NCI-H1436 (cell line): ENCODE measurements at places on chromosomes 16 and 17.

GRCh38 chr16:80299416-80299815 lies 241.4 kb upstream of the DYNLRB2 start:
- DNase-seq: no peak

- no peak for DNase-seq
Observed at GRCh38 chr17:74231928-74232907, 18.8 kb downstream of the TTYH2 start.

GRCh38 chr16:18936727-18937340 lies 10.6 kb upstream of the SMG1 start:
- no peak for DNase-seq

DNA sequence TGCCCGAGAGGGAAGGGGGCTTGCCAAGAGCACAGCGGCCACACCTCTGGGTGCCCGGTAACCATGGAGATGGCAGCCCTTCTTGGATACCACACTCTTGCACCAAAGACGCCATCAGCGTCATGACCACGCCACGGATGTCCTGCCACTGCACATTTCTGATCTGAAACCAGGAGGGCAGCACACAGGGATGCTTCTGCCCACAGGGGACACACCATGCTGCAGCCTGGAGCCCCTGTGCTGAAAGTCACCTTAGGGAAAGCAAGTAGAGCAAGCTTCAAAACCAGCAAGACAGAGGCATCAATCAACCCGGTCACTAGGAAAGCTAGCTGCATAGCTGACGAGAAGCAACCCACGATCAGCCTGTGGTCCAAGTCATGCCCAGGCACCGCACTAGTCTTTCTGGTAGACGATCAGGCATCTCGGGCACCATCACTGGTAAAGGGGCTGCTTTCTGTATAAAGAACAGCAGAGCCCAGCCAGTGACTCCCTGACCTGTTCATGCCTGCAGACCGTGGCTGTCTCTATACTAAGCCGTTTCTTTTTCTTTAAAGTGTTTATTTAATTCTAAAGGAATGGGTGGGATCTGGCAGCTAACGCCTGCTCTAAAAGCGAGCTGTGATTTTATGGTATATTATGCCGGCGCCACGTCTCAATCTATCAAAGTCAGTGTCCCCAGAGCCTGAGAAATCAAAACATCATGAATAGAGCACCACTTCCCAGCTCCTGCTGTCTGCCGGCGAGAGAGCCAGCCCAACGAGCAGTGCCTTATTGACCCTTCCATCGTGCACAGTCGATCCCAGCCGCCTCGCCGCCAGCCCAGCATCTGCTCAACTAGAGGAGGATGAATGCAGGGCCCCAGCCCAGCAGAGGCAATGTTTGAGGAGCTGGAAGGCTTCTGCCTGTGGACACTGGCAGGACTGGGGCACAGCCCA lies 244.7 kb downstream of the RBFOX3 start:
- DNase-seq: no peak

- DNase-seq: no peak
Observed at GRCh38 chr17:4711661-4712181, 1.3 kb downstream of the ARRB2 start.

- DNase-seq: peak; percentile 34
Observed at GRCh38 chr17:35460354-35460851, 11.8 kb upstream of the SLFN13 start.

DNA sequence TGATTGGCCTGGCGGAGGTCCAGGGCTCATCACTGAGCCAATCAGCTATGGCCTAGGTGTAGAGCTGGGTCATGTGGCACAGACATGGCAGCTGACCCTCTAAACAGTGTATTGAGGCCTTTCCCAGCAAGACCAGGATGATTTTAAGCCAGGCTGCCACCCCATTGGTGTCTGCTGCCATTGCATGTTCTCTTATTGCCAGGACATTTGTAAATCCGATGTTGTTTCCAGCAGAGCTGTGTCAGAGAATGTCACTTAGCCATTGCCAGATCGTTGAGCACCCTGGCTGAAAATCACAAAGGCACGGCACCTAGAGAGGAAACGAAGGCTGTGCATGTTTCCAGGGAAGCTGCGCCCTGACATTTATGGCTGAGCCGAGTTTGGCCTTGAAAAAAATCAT lies 33.4 kb downstream of the RBFOX1 start:
- DNase-seq: no peak

DNA sequence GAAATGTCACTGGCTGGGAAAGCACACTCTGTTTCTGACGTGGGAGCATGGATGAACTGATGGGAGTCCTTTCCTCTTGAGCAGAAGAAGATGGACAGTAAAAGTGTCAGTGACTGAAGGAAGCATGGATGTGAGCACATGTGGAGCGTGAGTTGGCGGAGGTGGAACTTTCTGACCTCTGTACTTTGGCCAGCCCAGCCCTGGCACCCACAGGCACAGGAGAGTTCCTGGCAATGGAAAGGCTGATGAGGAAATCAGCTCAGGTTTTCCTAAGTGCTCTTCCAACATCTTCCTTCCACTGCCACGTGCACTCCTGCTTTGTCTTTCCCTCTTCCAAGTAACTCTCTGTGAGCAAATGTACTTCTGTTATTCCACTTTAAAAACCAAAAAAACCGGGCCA lies 276.8 kb downstream of the NTN1 start:
- DNase-seq: no peak

GRCh38 chr17:39925282-39926134 lies 1.9 kb downstream of the ORMDL3 start:
- peak; percentile 79 for DNase-seq

DNA sequence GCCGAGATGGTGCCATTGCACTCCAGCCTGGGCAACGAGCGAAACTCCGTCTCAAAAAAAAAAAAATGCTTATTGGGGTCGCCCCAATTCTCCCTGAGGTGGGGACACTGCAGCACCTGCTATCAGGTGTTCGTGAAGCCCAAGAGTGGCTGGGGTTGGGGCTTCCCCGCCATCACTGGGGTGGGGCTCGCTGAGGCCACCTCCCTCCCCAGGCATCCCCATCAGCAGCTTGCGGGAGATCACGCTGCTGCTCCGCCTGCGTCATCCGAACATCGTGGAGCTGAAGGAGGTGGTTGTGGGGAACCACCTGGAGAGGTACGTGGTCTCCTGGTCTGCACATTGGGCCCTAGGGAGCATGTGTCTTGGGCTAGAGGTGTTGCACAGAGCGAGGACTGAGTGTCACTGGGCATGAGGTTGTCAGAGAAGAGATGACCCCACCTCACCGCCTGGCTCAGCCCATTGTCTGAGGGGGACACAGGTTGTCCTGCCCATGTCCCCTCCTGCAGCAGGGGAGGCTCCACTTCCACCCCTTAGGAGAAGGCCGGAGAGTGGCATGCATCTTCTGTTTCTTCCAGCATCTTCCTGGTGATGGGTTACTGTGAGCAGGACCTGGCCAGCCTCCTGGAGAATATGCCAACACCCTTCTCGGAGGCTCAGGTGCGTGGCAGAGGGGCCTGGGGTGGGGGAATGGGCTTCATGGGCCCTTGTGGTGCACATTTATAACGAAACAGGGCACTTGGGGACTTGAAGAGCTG lies 4.9 kb downstream of the CDK10 start:
- DNase-seq: no peak

- no peak for DNase-seq
Observed at GRCh38 chr16:85042167-85042526, 14.6 kb downstream of the KIAA0513 start.

GRCh38 chr17:13784434-13785095 lies 182.8 kb upstream of the HS3ST3A1 start:
- DNase-seq: no peak

GRCh38 chr17:9072696-9073339 lies 51.5 kb downstream of the NTN1 start:
- no peak for DNase-seq

- DNase-seq: no peak
Observed at GRCh38 chr17:39679521-39680192, 8.2 kb downstream of the PGAP3 start.

GRCh38 chr16:49704586-49705155 lies 151.2 kb downstream of the ZNF423 start:
- no peak for DNase-seq

GRCh38 chr17:74176546-74177001 lies 26.9 kb upstream of the RPL38 start:
- DNase-seq: peak; percentile 90

DNA sequence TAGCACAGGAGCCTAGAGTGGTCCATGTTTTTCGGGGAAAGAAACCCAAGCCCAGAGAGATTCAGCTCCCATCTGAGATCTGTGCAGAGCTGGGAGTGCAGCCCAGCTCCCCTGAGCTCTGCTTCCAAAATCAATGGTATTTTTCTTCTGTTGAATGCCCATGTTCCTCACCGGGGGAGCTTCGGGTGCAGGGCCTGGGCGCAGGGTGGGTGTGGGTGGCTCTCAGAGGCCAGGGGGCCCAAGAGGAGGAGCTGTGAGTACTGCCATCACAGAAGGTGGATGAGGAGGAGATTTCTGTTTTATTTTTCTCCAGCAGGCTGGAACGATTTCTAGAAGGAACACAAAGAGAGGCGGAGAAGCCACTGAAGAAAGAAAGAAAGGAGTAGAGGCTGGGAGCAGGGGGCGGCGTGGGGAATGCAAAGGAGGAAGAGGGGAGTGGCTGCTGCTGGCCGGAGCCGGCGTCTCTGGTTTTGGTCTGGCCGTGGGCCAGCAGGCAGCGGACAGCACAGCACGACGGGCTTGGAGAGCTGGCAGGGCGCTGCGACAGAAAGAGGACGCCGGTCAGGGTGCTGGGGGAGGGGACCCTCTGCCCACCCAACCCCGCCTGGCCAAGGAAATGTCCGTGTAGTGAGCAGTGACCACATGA lies 76.2 kb upstream of the KSR1 start:
- no peak for DNase-seq

- DNase-seq: no peak
Observed at GRCh38 chr16:69402439-69402838, 16.6 kb upstream of the TERF2 start.

DNA sequence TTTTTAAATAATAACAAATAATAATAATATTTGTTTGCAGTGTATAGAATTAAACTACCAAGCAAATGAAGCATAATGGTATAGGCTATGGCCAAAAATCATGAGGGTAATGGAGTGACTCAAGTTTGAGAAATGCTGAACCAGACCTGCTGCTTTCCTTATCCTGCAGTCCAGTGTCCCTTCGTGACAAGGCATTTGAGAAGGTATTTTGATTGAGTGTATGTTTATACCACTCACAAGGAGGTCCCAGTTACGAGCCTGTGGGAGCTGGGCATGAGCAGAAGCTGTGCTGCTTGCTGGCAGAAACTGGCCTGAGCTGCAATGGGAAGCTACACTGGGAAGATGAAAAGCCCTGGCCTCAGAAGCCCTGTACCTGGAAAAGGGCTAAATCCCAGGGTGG lies 50.3 kb downstream of the GNAO1 start:
- DNase-seq: no peak

GRCh38 chr17:57930239-57930638 lies 25.0 kb downstream of the CUEDC1 start:
- no peak for DNase-seq

DNA sequence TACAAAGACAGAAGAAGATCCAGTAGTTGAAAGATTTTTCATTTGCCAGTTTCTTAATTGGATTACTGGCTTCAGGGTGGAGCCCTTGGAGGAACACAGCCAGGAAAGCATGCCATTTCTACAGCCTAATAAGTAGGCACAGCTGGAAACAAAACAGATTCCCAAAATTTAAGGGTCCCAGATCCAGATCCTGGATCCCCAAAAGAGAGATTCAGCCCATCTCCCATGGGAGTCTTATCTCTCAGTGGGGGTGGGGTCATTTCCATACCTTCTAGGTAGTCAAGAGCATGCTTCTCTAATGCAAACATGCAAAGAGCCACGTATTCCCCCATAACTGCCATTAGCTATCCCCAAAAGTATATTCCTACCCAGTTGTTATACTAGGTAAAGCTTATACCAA lies 49.9 kb downstream of the SCPEP1 start:
- DNase-seq: no peak

DNA sequence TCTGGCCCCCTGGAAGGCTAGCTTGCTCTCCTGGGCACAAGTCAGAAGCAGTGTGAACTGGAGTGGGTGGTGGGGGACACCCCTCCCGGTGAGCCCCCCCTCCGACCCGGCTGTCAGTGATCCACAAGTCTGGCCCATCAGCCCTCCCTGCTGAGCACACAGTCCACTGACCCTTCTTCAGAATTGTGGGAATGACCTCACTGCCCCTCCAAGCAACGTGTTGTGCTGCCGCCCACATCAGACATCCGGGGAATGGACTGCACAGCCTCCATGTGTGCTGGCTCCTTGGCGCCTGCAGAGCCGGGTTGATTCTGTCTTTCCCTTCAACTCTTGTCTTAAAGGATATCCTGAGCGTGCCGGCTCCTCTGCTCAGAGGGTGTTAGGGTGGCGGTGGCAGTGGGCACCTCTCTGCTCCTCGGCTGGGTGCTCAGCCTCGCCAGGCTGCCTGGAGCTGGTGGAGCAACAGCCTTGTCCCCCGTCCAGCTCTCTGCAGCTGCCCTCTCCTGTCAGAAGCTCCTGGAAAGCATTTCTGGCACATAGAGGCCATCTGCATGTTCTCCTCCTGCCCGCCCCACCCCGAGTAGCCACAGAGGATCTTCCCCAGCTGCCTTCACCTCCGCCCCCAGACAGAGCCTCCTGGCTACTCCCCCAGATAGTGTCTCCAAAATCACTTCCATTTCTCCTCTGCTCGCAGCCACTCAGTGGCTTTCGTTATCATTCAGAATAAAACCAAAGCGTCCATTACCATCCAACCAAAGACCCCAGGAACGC lies 19.8 kb downstream of the NPTX1 start:
- no peak for DNase-seq

GRCh38 chr16:78727536-78727935 lies 628.1 kb downstream of the WWOX start:
- DNase-seq: no peak

DNA sequence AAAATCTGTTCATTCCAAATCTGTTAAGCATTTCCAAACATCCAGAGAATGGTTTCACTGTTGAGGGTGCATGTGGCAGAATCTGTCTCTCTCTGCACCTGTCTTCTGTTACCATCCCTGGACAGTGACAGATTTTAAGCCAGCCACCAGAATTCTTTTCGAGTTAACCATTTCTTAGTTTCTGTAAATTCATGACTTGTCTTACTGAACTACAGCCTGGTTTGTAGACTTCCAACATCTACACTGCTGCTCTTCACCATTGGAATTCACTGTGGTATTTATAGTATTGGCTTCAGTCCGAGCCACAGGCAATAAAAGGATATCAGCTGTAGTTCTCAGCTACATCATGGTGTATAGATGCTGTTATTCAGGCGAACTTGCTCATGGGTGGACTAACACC lies 47.6 kb downstream of the GOSR1 start:
- DNase-seq: no peak

DNA sequence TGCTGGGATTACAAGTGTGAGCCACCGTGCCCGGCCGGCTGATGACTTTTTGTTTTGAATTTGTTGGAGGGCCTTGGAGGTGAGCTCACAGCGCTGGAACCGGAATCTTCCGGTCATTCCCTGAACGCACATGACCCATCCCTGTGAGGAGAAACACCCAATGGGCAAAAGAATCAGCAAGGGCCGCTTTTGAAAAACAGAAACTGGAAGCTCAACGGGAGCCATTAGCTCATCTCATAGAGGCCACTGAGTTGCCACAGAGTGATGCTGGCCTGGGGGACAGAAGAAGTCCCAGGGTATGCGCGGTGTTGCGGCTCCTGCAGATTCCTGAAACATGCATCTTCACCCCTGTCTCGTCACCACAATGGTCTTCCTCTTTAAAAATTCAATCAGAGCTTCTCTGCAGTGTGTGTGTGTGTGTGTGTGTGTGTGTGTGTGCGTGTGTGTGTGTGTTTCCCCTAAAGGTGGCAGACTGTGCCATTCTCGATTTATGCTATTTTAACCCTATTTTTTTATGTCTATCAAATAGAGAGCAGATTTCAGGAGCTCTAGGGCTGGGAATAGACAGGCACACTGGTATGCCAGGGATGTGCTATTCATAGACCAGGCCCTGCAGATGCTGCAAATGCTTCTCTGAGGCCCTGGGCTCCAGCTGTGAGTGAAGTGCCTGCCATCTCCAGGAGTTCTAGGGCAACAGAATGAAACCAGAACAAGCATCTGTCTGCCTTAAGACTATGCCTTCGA lies 68.3 kb downstream of the MARCHF10 start:
- DNase-seq: no peak
